ENCODE measurements at places on chromosomes 5 and 9.

DNA sequence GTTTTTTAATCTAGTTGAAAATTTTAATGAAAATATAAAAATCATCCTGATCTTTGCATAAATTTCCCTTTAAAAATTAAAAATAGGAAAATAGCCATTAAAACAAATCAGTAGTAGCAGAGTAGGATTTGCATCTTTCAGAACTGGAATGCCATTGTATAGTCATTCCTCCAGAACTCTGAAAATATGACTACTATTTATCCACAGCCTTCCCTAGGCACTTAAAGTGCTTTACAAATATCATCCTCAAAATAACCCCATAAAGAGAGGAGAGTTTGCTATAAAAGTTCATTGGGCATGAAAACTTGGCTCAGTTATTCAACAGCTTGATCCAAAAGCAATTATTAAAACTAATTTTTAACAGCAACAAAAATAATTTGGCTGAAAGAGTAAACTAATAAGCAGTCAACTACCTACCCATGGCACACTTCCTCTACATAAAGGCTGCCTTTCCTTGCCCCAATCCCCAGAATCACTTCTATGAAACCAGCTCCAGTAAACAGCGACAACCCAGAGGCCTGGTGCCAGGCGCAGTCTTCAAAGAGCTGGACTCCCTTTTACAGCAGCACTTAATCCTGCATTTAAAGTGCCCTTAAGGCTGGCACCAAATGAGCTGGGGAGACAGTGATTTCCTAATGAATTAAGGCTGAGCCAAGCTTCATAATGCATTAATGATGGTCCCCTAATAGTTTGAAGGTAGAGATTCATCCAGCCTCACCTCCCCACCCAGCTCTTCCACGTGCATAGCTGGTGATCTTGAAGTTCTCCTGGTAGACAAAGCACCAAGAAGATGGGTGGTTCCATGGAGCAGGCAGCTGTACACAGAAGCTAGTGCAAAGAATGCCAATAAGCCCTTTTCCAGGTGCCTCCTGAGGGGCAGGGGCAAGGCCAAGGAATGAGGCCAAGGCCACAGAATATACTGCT, 36.1 kb downstream of the LHFPL2 start:
- no peak for DNase-seq

- no peak for DNase-seq
Measured at GRCh38 chr5:5800801-5801761, 378.6 kb downstream of the ICE1 start.

- DNase-seq, result no peak
Measured at GRCh38 chr5:1851290-1851934, 31.3 kb downstream of the IRX4 start.

DNA sequence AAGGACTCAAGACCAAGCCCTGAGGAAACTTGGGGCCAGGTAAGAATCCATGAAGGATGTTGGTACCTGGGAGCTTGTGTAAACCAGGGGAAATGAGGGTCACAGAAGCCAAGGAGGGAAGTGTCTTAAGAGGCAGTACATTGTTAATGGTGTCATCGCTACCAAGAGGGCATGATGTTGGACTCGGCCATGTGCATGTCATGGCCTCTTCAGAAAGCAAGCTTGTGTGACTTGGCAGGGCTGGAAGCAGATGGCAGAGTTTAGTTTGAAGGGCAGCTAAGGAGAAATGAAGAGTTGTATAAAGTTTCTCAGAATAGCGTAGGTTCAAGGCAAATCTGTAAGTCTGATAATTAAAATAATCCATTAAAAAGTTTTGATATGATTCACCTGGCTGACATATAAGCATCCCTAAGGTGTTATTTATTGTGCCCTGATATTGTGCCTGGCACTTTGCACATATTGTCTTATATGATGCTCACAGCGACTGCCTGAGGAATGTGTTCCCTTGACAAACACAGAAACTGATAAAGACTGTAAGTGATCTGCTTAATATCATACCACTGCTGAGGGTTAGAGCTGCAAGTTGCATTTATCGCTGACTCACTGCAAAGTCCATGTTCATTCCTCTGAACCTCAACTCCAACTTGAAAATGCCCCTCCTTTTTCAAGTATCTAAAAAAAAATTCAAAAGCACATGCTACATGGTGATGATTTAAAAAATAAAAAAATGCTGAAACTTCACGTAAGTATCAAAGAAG, 81.3 kb upstream of the PTPN3 start:
- no peak for DNase-seq

DNA sequence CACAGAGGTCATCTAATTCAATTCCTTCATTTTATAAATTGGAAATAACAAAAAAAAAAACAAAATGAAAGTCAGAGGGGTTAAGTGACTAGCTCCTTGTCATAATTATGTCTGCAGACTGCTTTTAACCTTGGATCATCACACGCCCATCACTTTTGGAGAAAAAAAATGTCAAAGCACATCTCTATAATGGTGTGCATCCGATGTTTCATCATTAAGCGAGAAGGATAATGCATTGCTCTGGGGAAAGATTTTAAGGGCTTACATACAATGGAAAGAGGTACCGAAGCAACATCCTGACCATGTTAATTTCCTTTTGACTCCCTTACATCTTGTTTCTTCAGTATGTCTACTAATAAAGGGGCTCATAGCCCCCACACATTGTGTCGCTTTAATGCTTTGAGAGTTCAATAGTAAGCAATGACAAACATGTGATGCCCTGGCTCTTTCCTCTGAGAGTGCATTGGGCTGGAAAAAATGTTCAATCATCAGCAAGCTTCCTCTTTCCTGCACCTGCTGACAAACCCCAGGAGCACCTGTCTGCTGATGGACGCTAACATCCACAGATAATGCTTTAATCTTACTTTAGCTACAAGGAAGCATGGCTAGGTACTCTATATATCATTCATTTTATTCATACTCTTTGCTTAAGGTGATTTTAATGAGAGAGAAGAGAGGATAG, 242.2 kb downstream of the SMARCA2 start:
- no peak for DNase-seq

- DNase-seq, result no peak
Measured at GRCh38 chr5:97544678-97545077, 361.6 kb upstream of the RIOK2 start.

- DNase-seq, result no peak
Measured at GRCh38 chr9:130138791-130139190, 33.4 kb upstream of the NCS1 start.

DNA sequence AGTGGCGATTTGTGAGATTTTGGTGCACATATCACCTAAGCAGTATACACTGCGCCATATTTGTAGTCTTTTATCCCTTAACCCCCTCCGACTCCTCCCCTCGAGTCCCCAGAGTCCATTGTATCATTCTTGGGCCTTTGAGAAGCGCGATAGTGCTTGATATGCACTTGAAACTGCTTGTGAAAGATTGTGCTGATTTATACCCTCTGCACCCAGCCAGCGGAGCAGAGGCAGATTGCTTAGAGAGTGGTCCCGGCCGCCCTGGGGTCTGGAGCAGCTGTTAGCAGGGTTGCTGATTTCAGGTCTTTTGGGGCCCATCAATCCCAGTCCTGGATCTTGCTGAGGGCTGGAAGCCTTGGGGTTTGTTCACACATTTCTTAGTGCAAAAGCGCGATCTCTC, 13.0 kb upstream of the FAM240B start:
- DNase-seq, result no peak

DNA sequence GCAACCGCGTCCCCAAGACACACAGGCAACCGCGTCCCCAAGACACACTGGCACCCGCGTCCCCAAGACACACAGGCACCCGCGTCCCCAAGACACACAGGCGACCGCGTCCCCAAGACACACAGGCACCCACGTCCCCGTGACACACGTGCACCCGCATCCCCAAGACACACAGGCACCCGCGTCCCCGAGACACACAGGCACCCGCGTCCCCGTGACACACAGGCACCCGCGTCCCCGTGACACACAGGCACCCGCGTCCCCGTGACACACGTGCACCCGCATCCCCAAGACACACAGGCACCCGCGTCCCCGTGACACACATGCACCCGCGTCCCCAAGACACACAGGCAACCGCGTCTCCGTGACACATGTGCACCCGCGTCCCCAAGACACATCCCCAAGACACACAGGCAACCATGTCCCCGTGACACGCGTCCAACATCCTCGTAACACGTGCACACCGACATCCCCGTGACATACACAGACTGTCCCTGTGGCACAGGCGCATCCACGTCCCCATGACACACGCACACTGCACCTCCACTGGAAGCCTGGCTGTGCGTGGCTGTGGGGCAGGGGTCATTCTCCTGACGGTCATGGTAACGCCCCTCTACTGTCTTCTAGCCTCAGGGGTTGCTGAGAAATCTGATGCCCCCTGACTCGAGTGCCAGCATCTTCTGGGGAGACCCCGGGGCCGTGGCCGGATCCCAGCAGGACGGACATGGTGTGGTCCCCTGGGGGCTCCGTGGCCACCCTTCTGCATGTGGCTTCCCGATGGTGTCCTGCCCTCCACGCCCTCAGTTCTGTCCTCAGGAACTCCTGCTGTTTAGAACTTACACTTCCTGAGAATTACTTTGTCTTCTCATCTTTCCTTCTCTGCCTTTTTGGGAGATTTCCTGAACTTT, 24.1 kb downstream of the EXD3 start:
- no peak for DNase-seq

GRCh38 chr9:92723801-92724323, 40.8 kb downstream of the BICD2 start:
- DNase-seq, result no peak

DNA sequence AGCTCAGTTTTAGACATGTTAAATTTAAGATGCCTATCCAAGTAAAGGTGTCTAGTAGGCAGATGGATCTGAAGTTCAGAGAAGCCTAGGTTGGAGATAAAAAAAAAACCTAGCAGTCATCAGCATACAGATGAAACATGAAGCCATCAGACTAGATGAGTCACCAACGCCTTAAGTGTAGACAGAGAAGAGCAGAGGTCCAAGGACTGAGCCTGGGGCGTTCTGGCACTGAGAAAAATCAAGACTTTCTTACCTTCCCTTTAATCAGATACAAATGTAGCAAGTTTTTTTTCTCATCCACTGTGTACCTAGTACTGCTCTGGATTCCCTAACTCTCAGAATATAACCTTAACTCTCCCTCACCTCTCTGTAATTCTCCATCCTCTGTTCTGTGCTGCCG, 97.3 kb downstream of the SIL1 start:
- no peak for DNase-seq

DNA sequence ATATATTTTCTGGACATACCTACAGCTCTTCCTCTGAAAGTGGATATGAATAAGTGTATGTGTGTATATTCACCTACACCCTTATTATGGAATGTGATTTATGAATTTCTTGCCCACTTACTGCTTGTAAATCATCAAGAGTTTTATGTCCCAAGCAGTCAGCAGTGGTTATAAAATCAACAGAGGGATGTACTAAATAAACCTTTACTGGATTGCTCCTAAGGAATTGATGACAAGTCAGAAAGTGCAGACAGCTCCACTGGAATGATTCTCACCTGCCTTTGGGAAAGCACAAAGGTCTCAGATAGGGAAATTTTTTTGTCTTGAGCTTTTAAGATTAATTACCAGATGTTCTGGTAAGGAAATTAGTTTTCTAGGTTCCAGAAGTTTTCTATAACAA, 9.3 kb downstream of the TMEM174 start:
- DNase-seq, result no peak

DNA sequence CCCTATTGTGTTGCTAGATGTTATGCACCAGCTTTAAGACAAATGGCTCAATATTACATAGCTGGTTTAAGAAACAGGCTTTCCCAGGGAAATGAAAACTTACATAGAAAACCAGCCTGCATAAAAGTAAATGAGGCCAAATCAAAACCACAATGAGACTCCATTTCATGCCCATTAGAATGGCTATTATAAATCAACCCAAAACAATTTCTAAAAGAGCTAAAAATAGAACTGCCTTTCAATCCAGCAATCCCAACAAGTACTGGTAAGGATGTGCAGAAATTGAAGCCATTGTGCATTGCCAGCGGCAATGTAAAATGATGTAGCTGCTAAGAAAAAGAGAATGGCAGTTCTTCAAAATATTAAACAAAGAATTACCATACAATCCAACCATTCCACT, 1170.0 kb upstream of the CDH9 start:
- DNase-seq, result no peak

GRCh38 chr5:169999621-170000020, 19.3 kb upstream of the INSYN2B start:
- no peak for DNase-seq

DNA sequence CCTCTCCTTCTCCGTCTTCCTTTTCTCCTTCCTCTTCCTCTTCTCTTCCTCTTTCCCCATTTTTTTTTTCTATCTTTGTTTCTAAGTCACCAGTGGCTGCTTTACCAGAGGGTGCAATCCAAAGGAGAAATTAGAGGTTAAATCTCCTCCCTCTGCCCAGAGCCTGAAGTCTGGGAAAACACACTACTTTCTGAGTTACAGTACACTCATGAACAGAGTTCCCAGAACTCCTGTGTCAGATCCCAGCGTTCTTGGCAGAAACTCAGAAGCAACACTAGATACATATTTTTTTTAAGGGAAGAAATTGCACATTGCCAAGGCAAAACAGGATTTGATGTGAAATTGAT, 189.0 kb downstream of the SNCAIP start:
- no peak for DNase-seq

DNA sequence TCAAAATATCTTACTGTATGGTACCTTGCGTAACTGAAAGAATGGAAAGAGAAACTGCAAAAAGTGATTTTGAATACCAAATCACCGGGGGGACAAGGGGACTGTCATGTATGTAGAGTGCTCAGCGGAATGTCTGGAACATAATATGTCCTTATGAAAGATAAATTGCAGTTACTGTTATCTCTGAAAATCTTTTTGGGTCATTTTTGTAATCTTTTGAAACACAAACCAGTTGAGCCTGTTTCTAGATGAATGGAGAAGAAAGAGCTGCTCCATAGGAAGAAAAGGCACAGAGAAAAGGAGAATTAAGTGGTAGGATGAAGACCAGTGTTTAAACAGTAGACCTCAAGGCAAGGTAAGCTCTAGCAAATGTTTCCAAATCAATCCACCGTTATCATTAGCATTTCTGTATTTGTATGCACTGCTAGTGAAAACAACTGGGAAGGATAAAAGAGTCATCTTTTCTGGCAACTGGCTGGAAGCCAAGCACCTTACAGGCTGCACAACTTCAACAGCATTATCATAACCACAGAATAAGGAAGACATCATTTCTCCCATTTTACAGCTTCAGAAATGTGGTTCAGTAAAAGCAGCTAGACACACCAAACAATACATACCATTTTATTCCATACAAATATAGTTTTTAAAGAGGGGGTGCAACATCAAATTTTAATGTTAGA, 158.5 kb downstream of the TRPM3 start:
- no peak for DNase-seq

- DNase-seq, result no peak
Measured at GRCh38 chr5:138961729-138962128, 86.6 kb upstream of the LRRTM2 start.

- no peak for DNase-seq
Measured at GRCh38 chr9:116692616-116693015, 5.5 kb downstream of the TRIM32 start.

GRCh38 chr5:33340195-33340594, 100.6 kb upstream of the TARS1 start:
- DNase-seq, result no peak

GRCh38 chr9:80369641-80370040, 797.9 kb downstream of the TLE4 start:
- DNase-seq, result no peak

Measured in NCI-H1048 (cell line).